ENCODE measurements at places on chromosomes 5 and 9.

GRCh38 chr5:4044881-4045280 lies 449.2 kb downstream of the IRX1 start:
- DNase-seq: no peak

DNA sequence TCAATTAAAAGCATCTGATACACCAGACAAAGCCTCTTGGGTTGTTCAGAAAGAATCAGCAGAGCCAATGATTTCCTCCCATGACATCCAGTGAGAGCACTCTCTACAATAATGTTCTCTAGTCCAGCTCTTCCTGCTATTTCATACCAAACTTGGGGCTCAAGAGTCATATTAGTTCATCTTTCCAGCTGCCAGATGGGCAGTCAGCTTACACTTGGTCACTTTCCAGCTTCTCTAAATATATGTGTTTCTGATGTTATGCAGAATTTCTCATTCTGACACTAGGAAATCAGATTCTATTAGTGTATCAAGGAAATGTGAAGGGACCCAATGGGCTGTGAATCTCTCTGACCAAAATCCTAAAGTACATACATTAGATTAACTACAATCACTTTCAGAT lies 148.9 kb downstream of the ENC1 start:
- DNase-seq: no peak

DNA sequence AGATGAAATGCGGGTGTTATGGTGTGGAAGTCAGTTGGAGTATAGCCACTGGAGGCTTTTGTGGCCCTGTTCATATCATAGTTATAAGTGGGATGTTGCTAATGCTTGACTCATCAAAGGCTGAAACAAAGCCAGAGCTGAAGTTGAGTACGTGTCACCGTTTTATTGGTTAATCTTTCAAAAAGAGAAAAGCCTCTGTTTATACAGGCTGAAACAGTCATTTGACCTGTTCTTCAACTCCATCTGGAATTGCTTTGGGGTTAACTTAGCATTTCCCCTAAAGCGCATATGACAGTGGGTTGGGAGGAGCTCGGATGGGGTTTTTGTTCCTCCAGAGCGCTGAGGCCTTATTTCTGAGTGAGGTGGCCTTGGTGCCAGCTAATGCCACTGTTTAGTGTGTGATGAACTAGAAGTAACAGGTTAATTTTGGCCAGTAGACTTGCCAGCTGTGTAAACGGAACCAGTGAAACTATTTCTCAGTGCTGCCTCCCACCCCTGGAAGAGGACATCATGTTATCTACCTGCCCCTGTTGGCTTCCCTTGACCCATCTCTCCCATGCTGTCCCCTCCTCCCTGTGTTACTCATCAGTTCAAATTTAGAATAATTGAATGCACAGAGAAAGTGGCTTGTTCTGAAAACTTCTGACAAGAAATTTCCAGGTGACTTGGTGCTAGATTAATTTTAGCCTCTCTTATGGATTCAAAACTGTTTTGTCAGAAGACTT lies 34.2 kb downstream of the MTAP start:
- no peak for DNase-seq

DNA sequence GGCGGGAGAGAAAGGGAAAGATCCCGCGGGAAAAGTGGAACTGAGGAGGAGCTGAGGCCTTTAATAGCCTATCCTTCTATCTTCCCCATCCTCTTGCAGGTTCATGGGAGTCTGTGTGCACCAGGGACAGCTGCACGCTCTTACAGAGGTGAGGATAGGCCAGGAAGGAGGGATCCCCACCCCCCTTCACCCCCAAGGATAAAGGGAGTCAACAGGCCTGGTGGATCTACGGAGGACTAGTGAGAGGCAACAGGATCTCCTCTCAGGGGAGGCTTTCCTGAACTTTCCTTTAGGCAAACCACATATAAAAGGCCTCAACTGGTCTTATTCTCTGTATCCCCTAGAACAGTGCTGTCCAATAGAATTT lies 1.1 kb downstream of the TESK1 start:
- DNase-seq: no peak

DNA sequence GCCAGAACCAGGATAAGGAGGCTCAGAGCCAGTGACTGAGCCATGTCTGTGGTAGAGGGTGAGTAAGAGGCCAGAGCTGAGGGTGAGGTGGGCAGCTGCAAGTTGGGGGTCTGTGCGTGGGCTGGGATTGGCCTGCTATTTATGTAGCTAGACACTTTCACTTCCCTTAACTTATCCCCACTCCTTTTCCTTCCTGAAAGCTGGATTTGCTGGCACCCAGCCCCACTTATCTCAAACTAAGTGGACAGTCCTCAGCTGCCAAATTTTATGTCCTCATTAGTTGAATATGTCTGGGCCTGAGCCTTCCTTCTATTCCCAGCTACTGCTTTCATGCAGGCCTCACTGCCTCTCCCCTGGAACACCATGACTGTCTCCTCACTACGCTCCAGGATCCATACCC lies at the start of gene CCL21:
Gene CCL21, minus strand, starts transcription at position 114 of the 400 bp plus-strand sequence. Its CDS starts 70 bp downstream, at position 44.
- DNase-seq: no peak

GRCh38 chr5:53448851-53449250 lies 31.6 kb upstream of the FST start:
- DNase-seq: no peak

DNA sequence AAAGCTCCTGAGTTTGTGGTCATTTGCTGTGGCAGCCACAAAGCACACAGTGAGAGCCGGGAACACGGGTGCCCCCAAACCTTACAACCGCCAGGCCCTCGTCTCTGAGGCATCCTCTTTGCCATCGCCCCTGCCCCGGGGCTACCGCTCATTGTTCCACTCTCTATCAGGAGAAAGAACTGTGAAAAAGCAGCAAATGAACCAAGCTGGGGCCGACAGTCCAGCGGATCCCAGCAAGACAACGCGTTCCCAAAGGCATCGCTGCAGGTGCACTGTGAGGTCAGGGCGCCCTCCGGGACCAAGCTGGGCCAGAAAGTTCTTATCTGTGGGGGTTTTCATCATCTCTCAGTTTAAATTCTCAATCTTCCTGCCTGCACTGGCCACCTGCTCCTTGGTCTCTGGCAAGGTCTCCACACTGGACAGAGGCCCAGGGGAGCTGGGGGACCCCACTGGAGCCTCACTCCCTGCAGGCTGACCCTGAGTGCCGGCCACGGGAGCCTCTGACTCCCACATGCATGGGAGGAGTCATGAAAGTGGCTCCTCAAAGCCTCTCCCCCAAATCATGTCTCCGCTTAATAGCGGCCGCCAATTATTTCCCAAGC lies 32.1 kb downstream of the VAV2 start:
- no peak for DNase-seq

DNA sequence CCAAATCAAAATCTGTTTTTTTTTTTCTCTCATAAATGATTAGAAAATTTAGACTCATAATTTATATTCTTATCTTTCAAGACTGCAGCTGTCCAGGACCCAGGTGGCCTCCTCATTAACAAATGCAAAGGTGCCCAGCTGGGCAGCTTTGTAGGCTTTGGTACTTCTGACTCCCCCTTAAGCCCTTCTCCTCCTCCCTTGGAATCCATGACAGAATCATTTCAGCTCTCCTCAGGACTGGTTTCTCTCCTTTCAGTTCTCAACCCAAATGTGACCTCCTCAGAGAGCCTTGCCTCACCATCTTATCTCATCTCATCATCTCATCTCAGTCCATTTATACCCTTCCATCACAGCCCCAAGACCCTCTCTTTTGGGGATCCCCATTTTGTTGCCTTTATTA lies 221.7 kb downstream of the KIAA0825 start:
- no peak for DNase-seq

GRCh38 chr5:94184870-94185269 lies 433.5 kb downstream of the KIAA0825 start:
- DNase-seq: no peak

GRCh38 chr5:165497707-165498106 lies 1992.3 kb downstream of the MAT2B start:
- no peak for DNase-seq

Measured in stimulated activated CD4-positive, alpha-beta T cell treated with anti-CD3 and anti-CD28 coated beads, TNF-alpha, amount 100 ng/mL, for 48 hours (primary cell).